Aorta (tissue), 5 donors: ENCODE measurements at places on chromosomes 2 and 18. TPM values are rescaled to one million over a fixed set of nuclear protein-coding genes. Genes with fewer than 3 reads are reported as not detected.
A peak's percentile ranks its signal among the peaks of the same experiment; 100 is the strongest.

DNA sequence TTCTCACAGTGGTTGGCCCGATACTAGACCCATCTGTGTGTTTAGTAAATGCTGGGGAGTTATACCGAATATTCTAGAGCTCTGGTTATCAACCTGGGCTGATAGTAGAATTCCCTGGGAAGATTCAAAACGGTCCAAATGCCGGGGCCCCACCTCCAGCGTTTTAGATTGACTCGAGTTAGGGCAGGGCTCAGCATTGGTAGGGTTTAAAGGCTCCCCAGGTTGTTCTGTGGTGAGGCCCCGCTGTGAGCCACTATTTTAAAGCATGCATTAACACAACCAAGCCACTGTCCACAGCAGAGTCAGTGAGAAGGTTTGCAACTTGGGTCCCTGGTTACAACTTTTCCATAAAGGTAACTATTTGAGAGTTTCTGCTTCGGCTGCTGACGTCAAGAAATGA is 73.6 kb downstream of the DYSF start:
- DNase-seq = no peak

GRCh38 chr2:48779019-48779716 is 23.6 kb upstream of the LHCGR start:
- DNase-seq = no peak

DNA sequence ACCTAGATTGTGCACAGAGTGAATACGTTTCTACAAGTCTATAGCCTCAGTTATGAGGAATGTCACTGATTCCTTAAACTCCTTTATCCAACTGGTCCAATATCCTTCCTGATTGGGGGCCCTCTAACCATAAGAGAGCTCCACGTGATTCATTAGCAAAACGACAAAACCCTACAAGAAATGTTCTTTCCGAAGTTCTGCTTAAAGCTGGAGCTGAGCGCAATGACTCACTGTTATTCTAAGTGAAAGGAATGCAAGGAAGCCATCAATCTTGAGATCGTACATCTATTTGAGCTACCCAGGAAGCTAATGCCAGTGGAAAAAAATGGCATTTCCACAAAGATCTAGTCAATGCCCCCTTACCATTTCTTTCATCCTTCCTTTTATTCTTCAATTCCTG is 354.9 kb upstream of the CDH20 start:
- DNase-seq = no peak

DNA sequence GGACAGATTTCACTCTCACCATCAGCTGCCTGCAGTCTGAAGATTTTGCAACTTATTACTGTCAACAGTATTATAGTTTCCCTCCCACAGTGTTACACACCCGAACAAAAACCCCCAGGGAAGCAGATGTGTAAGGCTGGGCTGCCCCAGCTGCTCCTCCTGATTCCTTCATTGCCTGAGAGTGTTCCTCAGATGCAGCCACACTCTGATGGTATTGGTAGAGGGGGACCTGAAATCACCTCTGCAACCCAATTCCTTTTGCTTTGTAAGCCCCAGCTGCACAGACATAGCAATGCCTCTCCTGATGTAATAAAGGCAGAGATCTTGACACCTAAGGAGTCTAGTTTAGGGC is 1529.8 kb downstream of the RPIA start:
- no peak for DNase-seq

ZC3H6 gene
- total RNA-seq = 18.2 TPM

DNA sequence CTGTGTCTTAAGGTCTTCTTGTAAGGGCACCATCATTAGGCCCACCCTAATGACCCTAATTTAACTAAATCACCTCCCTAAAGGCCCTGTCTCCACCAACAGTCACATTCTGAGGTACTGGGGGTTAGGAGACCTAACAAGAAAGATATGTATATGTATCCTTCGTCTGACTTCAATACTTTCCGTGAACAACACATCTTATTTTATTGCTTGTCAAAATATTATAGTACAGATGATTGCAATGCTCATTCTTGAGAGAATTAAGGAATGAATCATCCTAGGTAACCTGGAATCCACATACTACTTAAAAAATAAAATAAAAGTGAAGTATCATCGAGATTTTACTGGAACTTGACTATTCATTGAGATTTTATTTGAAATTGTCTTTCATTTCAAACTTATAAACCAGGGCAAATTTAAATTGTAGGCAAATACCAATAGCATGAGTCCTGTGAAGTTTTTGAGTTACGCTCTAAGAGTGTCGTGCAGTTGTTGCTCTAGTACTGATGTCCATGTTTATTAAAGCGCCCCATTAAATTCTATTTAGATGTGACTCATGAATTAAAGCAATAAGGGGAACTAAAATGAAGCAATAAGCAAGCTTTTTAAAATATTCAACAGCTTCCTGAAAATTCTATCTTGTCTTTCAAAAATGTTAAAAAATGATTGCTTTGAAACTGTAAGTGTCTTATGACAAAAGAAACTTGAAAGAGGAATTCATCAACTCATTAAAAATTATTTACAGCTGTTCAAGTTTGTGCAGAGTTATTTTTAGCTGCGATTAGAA is 40.0 kb downstream of the CCDC102B start:
- no peak for DNase-seq

DNA sequence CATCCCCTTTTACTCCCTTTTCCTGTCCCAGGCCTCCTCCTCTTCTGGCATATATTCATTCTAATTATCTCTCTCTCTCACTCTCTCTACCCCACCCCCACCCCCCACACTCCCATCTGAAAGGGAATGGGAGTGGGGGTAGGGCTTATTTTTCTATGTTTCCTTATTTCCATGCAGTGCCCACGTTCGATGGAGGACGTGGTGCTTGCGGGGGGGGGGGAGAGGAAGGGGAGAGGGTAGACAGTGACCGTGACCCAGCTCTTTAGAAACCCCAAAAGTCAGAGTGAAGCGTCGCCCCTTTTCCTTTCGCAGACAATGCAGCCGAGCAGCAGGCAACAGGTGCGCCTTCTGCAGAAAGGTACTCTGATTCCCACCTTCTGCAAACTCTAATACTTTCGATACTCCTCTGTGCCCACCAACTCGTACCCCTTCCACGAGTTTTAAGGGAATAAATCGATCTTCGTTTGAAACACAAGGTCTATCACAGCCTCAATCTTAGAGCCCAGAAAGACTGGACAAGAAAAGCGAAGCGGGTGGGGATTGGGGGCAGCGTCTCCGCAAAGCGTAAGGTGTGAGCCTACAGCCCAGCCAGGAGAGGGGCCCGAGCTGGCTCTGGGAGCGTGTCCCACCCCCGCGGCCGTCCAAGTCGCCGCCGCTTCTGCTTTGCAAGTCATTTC is 891 bp upstream of the NR4A2 start:
- no peak for DNase-seq

DNA sequence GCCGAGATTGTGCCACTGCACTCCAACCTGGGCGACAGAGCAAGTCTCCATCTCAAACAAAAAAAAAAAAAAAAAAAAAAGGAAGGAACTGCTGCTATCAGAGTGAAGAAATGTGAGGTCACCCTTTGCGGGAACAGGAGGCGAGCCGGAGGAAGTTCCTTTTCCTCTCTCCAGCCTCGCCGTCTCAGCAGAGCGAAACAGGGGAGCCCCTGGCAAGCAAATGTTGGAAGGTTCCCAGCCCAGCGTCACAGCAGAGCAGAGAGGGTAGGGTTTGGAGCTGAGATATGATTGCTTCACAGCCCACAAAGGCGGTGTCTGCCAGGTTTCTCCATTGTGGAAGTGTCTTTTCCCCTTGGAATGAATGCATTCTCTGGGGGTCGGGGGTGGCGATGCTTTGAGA is 28.5 kb downstream of the SLC20A1 start:
- peak; percentile 85 for DNase-seq

DNA sequence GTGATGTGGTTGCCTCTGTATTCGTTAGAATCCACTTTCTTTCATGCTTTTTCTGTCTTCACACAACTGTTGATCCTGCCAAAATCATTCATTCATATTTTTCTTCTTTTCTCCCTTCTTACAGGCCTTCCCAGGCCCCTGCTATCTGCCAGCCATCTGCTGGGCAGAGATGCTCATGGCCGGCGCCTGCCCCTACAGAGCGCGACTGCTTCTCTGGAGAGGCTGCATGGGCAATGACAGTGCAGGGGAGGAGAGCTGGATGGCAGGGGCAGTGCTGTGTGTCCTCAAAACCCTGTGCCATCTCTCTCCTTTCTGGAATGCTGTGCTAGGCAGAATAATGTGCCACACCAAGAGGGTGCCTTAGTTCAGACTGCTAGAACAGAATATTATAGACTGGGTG is 125.2 kb downstream of the INHBB start:
- no peak for DNase-seq

DNA sequence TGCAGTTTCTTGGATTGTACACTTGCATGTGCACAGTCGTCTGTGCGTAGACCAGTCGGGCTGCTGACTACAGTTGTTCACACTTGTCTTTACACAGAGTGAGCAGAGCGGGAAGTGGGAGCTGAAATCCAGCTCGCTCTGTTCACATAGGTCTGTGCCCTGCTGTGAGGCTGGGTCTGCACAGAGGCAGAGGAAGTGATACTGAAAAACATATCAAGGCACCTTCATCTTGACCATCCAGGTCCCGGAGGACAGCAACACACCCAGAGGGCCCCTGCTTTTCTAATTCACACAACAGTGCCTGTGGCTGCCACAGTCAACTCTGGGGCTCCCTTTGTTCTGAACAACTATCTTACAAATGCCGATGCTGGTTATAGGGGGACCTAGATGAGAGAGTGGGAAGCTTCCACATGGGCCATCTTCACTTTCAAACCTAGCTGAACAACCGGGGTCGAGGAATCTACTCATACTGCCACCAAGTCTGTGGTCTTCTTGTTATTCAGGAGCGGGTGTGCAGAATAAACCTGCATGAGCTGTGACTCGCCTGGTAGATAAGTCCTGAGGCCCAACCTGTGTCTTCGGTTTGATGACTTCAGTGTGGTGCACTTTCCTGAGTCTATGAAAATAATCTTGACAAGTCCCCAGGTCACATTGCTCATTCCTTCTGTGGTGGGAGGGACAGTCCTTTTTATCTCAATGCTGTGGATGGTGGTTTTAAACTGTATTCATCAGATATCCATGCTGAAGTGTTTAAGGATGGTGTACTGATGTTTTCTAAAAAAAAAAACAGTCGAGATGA is 3.5 kb upstream of the ADNP2 start:
- DNase-seq = no peak

FOXD4L1 gene
- 0.27 TPM for total RNA-seq

- no peak for DNase-seq
These were observed 34.0 kb downstream of the LRRTM4 start for GRCh38 chr2:77488141-77488540.

DNA sequence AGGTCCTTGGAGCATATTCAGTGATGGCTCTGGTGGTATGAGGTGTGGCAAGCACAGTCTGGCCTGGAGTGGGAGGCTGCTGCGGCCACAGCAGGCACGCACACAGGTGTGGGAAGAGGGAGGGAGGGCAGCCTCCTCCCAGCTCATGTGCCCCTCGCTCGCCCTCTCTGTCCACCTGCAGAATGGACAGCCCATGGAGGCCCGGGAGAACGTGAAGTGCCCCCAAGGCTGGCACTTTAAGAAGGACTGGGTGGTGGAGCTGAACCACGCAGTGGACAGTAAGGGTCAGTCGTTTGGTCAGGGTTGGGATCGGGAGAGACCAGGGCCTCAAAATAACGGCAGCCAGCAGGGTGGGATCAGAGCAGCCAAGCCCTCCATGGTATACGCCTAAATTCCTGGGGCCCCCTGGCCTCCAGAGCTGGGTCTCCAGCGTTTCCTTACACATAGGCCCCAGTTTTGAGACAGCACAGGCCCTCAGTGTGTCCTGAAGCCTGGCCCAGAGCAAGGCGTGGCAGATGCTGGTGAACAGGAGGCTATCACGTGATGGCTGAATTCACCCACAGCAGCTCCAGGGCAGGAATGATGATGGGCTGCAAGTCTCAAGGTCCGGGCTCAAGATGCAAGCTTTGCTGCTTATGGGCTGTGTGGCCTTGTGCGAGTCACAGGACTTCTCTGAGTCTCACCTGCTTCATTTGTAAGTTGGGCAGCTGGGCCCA is 47.9 kb downstream of the FER1L5 start:
- DNase-seq = no peak

PAIP2B gene
- 5.4 TPM for total RNA-seq

LOXHD1 gene
- 0.16 TPM for total RNA-seq

DNA sequence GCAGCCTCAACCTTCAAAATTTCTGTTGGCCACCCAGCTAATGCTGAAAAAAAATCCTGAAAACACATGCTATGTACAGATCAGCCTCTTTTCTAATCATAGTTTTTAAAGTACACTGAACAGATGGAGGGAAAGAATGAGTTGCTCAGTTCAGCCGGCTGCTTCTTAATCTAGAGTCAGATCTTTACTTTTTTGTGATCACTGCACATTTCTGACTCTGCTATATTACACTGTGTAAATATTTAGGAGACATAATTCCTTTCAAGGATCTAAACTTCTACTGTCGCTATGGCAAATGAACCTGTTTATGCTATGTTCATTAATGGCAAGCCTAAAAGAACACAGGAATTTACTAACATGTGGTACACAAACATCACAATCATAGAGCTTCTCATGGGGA is 114.2 kb downstream of the SRBD1 start:
- no peak for DNase-seq

GRCh38 chr18:10919851-10920250 is 229.5 kb downstream of the PIEZO2 start:
- no peak for DNase-seq

DNA sequence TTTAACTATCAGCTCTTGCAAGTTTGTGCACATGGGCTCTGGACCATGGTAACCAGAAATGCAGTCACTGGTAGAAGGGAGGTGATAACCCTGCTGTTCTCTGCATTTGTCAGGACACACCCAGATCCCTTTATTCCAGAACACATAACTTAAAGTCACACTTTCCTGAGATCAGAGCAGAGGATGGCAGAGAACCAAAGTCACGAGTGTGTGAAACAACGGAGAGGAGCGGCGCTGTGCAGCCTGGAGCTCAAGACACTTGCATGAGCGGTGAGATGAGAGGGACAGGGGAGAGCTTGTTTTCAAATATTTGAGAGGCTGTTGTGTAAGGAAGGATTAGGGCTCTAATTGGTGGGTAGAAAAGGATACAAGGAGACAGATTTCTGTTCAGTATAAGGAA is 43.3 kb upstream of the AAK1 start:
- no peak for DNase-seq

APCDD1 gene
- 10.9 TPM for total RNA-seq

RAPGEF4 gene
- 22.8 TPM for total RNA-seq

DNA sequence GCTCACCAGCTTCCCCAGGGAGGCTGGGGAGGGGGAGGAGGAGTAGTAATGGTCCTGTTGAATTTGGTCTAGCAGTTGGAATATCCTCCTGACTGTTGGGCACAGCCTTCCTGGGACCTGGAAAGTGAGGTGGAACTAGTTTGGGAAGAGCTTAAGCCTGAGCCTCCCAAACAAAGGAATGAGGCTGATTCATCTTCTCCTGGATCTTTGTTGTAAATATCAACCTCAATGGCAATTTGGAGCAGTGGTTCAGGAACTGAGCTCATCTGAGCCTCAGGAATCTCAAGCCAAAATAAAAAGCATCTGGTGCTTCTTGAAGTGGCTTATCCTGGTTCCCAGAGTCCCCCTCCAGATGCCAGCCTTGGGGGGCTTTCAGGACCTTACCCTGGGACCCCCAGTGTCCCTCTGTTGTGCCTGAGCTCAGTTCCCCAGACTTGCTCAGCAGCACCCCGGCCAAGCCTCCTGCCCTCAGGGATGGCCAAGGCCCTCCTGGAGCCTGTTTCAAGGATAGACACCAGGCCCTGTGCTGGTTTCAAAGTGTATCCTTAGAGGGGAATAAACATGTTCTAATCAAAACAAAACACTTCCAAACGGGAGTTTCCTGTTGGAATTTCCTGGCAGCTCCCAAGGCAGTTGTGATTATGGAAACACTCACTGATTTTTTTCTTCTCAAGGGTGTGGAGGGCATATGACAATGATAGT is 112.6 kb downstream of the DDX1 start:
- DNase-seq = no peak
